ENCODE measurements at places on chromosomes 7 and 10.

DNA sequence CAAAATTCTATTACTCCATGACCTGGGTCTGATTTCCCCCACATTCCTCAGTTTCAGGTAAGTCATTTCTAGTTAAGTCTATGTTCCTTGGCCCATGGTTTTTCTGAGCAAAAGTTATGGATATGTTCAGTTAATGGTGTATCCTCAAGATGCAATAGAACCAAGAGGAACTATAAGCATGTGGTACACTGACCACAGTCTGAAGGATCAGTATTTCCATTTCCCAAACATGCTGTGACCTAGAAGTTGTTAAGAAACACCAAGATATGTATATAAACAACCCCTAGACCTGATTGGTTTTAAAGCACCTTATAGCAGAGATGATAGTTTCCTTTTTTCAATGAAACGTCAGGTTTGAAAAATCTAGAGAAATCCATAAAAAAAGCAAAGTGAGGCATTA, 94.2 kb upstream of the ABCB5 start:
- no peak for DNase-seq

GRCh38 chr10:13422800-13423199, 74.7 kb upstream of the SEPHS1 start:
- no peak for DNase-seq

DNA sequence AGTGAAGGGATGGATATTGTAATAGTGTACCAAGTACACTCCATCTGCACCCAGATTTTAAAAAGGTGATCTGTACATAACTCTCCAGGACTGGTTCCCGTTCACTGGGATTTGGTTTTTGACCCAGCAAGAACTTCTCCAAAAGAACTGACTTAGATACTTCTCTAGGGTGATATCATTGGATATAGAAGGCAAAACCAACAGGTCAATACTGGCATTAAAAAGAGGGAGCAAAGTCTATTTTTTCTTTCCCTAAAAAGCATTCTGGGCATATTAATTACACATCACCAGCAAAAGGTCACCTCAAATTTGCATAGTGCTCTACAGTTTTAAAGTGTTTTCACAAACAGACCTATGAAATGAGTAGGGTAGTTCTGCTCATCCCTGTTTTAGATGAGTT, 3.5 kb downstream of the MYPN start:
- DNase-seq = no peak

- no peak for DNase-seq
Measured at GRCh38 chr10:20977300-20977699, 80.2 kb upstream of the NEBL start.

GRCh38 chr7:135167365-135167917, 3.1 kb downstream of the CYREN start:
- no peak for DNase-seq

- DNase-seq = no peak
Measured at GRCh38 chr10:110411047-110411410, 86.7 kb upstream of the DUSP5 start.

GRCh38 chr7:141847996-141848395, 6.7 kb upstream of the PRSS37 start:
- DNase-seq = no peak

GRCh38 chr10:117549100-117549585, 6.6 kb downstream of the EMX2 start:
- no peak for DNase-seq

- DNase-seq = no peak
Measured at GRCh38 chr7:93043385-93043985, 74.3 kb downstream of the SAMD9 start.
